ENCODE measurements at places on chromosomes 6 and 20.

- no peak for DNase-seq
Observed at GRCh38 chr6:32214126-32214525, 9.7 kb downstream of the NOTCH4 start.

GRCh38 chr20:60627751-60628565 lies 624.1 kb upstream of the CDH4 start:
- DNase-seq: no peak

DNA sequence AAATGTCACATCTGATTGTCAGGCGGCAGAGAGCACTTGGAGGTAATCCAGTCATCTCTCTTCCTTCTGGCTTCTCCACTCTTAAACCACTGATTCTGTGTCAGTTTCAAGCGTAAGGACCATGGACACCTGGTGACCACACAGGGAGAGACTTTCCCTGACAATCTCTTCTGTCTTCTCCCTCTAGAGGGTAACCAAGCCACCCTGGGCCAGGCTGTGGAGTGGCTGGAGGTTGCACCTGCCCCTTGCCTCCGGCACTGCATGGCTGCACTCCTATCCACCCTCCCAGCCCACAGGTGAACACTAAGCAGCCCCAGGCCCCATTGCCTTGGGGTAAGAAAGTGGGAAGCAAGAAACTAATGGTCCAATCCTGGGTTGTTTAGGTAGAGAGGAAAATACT lies 78.7 kb downstream of the BFSP1 start:
- DNase-seq: no peak

GRCh38 chr6:78199044-78199443 lies 546.2 kb downstream of the MEI4 start:
- no peak for DNase-seq

- DNase-seq: no peak
Observed at GRCh38 chr6:132728616-132729015, 14.8 kb upstream of the VNN1 start.

- no peak for DNase-seq
Observed at GRCh38 chr20:53750827-53751619, 157.4 kb upstream of the ZNF217 start.
